ENCODE measurements at places on chromosomes 2 and 18.

- no peak for DNase-seq
These were observed 615 bp downstream of the ADNP2 start for GRCh38 chr18:80109676-80110078.

- no peak for DNase-seq
These were observed 51.3 kb downstream of the C2orf76 start for GRCh38 chr2:119315241-119315925.

- DNase-seq: no peak
These were observed 72.2 kb upstream of the HPCAL1 start for GRCh38 chr2:10230499-10230898.

GRCh38 chr2:131156452-131157149, 51.5 kb downstream of the PLEKHB2 start:
- no peak for DNase-seq

DNA sequence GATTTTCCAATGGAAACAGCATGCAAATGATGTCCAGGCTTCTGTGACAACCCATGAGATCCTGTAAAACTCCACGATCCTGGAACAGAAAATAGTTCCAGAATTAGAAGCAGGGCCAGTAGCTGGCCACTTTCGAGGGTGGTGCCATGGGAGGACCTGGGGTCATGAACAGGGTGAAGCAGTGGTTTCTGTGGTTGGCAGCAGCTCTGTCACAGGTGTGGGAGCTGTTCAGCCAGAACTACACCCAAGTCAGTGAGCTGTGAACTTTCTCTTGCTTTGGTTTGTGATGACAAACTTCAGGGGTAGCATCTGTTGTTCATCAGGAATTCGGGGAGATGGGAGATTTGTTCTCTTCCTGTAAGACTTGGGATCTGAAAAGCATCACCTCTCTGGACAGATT, 314.4 kb upstream of the NT5C1B start:
- DNase-seq: no peak

DNA sequence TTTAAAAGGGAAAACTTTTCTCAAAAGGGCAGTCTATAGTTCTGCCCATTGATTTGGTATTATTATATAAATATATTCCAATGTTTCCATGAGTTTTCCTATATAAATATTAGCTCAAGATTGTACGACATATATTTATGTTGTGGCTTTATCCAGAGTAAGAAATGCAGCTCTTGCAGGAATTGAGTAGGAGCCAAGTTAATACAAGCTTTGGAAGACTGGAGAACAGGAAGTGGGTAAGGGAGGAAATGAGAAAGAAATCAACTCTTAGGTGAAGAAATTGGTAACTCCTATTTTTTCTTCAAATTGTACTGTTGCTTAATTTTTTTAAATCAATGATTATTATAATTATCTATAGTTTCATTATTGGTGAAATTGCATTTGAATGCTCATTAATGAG, 105.4 kb upstream of the FAM117B start:
- DNase-seq: no peak

DNA sequence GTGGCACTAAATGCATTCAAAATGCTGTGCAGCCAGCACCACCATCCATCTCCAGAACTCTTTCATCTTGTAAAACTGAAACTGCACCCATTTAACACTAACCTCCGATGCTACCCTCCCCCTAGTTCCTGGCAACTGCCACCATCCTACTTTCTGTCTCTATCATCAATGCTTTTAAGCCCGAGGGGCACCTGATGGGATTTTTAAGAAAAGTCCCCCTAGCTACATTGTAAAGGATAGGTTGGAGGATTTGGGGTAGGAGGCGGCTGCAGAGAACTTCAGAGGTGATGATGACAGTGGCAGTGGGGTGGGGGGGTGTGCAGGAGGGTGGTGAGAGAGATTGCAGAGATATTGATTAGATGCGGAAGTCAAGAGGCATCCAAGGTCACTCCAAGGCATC, 10.8 kb upstream of the YWHAQ start:
- DNase-seq: no peak

GRCh38 chr2:113886479-113887008, 3.3 kb upstream of the ACTR3 start:
- DNase-seq: no peak

DNA sequence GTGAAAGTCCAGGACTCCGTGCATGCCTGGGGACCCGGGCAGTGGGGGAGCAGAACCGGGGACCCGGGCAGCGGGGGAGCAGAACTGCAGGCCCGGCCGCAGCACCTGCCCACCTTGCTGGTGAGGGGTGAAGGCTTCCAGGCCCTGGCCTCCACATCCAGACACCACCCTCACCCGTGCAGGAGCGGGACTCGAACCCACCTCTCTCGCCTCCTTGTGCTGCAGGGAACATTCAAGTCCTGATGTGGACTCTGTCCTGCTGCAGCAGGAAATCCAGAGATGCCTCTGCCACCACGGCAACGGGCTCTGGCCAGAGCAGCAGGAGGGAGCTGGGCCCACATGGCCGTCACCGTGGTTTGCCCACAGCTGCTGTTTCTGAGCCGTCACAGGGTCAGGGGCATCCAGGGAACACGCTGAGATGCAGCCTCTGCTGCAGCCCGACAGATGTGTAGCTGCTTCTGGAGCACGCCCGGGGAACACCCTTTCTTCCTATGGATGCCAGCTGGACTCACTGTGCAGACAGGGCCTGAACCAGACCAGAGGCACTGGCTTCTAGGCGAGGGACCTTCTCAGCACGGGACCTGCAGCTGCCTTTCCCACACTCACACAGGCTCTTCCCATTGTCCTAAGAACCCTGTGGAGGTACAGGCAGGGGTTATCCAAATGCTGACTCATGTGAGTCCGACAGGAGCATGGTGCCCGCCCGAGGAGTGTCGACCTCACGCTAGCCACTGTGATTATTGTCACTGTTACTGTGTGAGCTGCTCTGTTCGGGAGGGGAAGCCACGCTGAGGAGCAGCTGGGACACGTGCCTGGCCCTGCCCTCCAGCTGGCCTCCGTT, 89.2 kb upstream of the CTDP1 start:
- no peak for DNase-seq

- DNase-seq: no peak
These were observed 80.2 kb downstream of the MSH2 start for GRCh38 chr2:47483191-47483590.

- DNase-seq: no peak
These were observed 527.4 kb downstream of the RNF144A start for GRCh38 chr2:7444626-7445025.

GRCh38 chr2:9747396-9747795, 95.9 kb upstream of the TAF1B start:
- no peak for DNase-seq

DNA sequence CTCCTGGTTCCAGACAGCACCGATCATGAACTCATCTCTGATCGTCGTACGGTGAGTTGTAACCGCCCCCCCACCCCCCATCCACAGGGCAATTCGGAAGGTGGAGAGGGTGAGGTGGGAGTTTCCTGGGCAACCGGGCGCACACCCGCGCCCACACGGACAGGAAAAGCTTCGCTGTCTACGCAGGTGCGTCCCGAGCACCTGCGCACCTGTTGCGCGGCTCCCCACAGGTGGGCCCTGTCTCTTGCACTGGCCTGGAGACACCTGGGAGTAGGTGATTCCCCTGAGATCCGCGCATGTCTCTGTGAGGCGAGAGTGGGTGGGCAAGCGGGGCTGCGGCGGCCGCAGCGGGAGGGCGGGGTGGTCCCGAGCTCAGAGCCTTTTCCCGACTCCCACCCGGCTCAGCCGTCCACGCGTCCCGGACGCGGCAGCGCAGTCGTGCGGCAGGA, 459 bp upstream of the ATP6V1C2 start:
- peak; percentile 22 for DNase-seq

DNA sequence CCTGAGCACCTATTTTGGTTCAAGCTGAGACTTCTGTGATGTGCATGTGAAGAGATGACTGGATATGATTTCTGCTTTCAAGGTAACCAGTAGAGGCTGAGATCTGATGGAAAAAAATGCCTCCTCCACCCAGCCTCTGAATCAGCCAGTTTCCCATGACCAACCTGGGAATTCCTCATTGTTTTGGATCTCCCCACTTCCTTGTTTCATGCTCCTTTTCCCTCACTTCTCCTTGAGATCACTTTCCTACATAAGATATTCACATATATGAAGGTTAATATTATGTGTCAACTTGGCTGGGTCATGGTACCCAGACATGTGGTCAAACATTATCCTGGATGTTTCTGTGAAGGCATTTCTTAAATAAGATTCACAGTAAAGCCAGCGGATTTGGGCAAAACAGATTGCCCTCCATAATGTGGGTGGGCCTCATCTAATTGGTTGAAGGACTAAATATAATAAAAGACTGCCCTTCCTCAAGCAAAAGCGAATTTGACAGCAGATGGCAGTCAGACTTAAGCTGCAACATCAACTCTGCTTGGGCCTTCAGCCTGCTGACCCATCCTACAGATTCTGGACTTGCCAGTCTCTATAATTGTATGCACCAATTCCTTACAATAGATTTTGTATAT, 379.4 kb downstream of the TNS1 start:
- no peak for DNase-seq

DNA sequence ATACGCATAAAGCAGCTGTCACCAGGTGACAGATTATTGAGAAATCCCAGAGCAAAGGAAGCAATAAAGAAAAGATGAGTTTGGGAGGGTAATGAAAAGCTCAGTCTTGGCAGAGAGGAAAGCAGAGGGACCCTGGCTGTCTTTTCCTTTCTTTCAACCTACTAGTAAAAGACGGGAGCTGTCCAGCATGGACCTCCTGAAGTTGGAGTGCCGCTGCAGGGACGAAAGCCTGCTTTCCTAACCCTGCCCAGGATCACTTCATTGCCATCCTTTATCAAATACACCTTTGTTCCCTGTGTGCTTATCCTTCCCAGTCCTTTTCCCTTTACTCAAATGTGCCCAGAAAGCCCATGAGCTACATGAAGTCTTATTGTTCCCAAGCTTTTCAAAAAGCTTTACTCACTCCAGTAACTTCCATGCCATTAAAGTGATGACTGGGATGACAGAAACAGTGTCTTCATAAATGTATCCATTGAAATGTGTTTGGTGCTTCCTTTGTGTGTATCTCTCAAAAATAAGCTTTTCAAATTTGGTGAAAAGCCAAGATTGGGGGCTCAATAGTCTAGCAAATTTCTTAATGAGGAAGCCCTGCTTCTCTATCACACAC, 3.7 kb upstream of the SPR start:
- DNase-seq: no peak

GRCh38 chr18:4208366-4208765, 246.7 kb downstream of the DLGAP1 start:
- DNase-seq: no peak

DNA sequence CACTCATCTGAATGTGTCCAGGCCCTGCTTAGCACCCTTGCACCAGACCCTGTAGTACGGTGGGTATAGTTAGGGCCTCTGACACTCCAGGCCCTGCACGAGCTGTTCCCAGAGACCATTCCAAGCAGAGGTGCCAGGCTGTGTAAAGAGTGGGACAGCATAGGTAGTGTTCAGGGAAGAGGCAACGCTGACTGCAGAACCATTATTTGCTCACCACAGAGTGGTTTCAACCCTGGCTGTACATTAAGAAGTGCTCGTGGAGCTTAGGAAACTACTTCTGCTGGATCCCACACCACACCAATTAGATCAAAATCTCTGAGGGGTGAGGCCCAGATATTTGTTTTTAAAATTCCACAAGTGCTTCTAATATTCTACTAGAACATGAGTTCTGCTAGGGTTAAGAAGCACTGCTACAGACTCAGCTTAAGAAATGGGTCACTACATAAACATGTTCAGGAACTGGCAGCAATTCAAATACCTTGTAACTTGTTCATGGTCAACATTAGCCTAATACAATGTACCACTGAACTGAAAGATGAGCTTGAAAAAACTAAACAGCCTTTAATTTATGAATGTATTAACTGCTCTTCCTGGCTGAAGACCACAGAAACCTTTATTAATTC, 183.0 kb downstream of the MYO5B start:
- no peak for DNase-seq

DNA sequence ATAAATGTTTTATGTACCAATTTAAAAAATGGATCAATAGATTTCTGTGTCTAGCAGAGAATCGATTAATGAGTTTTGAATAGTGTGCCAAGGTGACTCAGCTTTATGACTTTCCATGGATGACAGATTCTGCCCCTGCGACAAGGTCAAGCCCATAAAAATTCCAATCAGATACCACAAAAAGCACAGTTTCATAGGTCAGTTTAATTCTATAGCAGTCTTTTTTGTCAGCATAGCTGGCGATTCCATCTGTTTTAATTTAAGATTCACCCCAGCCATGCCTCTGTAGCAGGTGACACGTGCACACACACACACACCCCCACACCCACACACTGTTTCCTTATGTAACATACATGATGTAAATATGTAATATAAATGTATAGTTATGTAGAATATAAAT, 28.9 kb downstream of the RAB31 start:
- no peak for DNase-seq

DNA sequence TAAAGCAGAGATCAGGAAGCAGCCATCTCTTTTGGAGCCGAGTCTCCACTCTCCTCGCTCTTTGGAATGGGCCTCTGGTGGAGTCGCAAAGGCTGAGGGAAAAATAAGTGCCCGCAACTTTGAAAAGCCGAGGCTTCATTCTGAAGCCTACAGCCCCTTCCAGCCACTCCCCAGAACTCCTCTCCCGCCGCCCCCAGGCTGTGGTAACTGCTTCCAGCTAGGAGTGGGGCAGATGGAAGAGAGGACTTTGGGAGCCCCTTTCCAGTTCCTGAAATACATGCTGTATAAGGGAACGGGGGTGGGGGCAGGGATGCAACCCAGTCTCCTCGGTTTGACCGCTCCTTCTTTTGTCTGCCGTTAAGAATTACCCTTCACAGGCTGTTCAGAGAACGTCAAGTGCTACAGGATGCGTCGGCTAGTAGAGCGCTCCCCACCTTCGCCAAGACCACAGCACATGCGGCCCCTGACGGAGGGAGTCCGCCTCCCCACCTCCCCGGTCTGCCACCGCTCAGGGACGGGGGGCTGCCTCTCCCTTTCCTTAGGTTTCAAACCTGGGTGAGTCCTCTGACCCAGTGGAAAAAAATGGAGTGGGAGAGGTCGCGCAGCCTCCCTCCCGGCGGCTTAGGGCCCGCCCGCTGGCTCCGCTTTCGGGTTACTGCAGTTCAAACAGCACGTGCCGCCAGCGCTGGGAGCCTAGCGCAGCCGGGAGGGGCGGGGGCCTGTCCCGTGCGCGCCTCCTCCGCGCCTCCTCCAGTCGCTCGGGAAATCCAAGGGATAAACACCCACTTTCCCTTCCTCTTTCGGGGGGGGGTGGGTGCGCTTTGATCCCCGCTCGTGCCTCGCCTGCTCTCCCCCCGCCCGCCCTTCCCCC, 4.9 kb downstream of the CYP26B1 start:
- DNase-seq: no peak

DNA sequence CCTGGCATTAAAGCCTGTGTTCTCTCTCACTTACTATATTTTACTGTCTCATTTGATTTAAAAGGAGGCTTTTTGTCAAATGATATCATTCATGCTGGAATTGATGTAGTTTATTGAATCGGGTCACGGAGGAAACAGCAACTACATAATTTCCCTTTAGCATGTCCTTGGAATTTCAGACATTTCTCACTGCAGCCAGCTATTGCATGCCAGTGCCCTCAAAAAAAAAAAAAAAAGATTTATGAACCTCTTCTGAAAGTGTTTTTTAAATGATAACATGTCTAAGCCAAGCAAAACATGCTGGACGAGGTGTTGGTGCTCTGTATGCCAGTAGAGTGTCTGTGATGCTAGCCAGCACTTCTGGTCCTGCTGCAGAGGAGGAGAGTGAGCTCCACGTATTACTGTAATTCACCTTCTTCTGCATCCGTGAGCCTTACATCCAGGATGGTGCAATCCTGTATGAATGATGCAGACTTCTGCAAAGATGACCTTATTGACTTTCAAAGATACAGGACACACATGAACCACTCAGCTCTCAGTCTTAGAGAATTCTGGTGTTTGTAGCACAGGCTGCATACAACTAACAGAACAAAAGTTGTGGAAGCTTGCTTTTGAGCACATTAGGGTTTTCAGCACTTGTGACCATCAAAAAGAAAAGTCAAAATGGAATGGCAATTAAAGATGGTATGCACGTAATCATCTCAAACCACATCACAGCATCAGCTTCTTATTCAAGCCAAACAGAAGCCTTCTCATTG, 31.1 kb downstream of the UGP2 start:
- no peak for DNase-seq
